Esophagus muscularis mucosa (tissue), 4 donors: ENCODE measurements at places on chromosomes 12 and 14. TPM values are rescaled to one million over a fixed set of nuclear protein-coding genes. Genes with fewer than 3 reads are reported as not detected.

DNA sequence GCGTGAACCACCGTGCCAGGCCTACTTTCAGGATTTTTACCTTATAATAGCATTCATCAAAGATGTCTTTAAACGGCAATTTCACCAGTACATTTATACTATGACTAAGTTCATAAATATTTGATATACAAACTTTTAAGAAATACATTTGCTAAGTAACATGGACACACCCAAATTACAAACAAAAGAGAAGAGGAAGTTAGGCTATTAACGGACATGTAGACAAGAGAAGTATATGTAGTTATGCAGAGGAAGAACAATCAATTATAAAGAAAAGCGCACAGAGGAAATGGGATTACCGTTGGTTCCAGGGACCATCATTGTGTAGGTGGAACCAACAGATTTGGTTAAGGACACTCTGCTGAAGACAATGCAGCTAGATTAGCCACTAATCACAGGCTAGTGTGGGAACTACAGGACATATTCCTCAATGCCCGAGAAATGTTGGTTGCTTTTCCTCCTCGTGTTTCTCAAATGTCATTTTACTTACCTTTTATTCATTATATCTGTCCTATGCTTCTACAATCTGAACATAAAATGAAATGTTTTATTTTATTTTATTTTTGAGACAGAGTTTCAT, 24.0 kb upstream of the PKP2 start:
- DNase-seq: no peak

- no peak for DNase-seq
Measured at GRCh38 chr12:58959639-58960300, 39.5 kb upstream of the LRIG3 start.

DNA sequence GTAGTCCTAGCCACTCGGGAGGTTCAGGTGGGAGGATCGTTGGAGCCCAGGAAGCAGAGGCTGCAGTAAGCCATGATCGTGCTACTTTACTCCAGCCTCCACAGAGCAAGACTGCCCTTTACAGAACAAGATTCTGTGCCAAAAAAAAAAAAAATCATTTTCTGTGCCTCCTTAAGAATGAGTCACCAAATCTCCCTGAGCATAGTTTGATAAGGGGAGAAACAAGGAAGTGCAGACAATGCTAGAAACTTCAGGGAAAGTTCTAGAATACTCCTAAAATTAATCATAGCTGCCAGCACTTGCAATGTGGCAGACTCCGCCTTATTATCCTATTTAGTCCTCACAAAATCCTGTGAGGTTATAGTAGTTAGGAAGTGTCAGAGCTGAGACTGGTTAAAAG, 74.5 kb downstream of the KCNK10 start:
- no peak for DNase-seq

DNA sequence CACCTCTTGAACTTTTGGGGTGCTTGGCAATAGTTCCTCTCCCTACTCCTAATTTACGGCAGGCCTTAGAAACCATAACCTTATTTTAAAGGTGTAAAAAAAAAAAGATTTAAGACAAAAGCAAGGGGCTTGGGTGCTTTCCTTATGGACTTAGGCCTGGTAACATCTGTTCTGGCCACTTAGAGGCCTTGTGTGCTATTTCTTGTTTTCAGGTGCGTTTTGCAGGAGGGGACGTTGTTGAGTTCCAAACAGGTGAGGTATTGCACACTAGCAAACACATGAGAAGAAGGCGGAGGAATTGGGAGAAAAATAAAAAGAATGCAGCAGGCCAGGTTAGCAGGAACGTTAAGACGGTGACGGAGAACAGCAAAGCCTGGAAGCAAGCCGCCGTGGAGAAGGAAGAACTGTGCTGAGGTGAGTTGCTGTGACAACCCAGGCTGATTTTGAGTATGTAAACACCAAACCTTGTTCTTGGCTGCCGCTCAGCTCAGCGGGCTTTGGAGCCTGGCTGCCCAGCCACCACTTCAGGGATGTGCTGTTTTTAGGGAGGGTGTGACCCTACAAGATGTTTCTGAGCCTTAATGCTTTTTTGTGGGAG, 17.3 kb downstream of the EMG1 start:
- no peak for DNase-seq

DNA sequence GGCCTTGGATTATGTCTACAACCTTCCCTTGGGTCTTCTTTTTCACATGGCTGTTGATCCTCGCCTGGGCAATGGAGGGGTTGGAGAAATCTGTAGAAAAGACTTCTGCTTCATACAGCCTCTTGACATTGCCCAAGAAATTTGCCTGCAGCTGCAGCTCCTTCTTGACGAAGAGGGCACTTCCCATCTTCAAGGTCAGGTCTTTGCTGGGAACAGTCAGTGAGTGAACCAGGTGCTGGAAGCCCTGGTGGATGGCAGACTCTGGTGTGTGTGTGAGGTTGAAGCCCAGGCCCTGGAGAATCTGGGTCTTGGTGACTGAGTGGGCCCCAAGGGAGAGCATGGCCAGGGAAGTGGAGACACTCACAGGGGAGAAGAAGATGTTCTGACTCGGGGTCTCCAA, 6.7 kb downstream of the SERPINA9 start:
- DNase-seq: no peak

DYRK4 gene
- total RNA-seq: 35.2 TPM

VRTN gene
- total RNA-seq: not detected

DRAM1 gene
- total RNA-seq: 10.0 TPM

STON2 gene
- 9.6 TPM for total RNA-seq

BEGAIN gene
- total RNA-seq: 7.1 TPM

DHH gene
- total RNA-seq: 0.66 TPM
